ENCODE measurements at places on chromosomes 1 and 21. TPM values are rescaled to one million over a fixed set of nuclear protein-coding genes. Genes with fewer than 3 reads are reported as not detected.

The PADI2 gene
- 0.43 TPM for total RNA-seq

The PGBD5 gene
- not detected for total RNA-seq

The HPCAL4 gene
- total RNA-seq, result not detected

The LEMD1 gene
- total RNA-seq, result not detected

The MTOR gene
- total RNA-seq, result 47.5 TPM

The GPN2 gene
- 9.5 TPM for total RNA-seq

The VAV3 gene
- 0.43 TPM for total RNA-seq

The MMP23B gene
- total RNA-seq, result 11.0 TPM

The KIF2C gene
- total RNA-seq, result 26.8 TPM

The ZNF124 gene
- total RNA-seq, result 43.2 TPM

The FCRL4 gene
- not detected for total RNA-seq

The KLHDC8A gene
- total RNA-seq, result not detected

The ICOSLG gene
- total RNA-seq, result 0.64 TPM

The OR10Z1 gene
- not detected for total RNA-seq

The TRIM17 gene
- 0.43 TPM for total RNA-seq

The S100A14 gene
- not detected for total RNA-seq

The RHD gene
- not detected for total RNA-seq

The OPTC gene
- not detected for total RNA-seq

The CFHR1 gene
- not detected for total RNA-seq

The ZNF648 gene
- total RNA-seq, result not detected

The F11R gene
- 5.6 TPM for total RNA-seq

The THEM5 gene
- total RNA-seq, result not detected

The MMEL1 gene
- total RNA-seq, result under 0.01 TPM

The ATF3 gene
- total RNA-seq, result 12.9 TPM

The ARTN gene
- not detected for total RNA-seq

The GPR153 gene
- 5.2 TPM for total RNA-seq

The UBE2J2 gene
- total RNA-seq, result 49.9 TPM

The TSPEAR gene
- not detected for total RNA-seq

The CCDC181 gene
- total RNA-seq, result 0.86 TPM

The SLC37A1 gene
- total RNA-seq, result 0.97 TPM

The GPR25 gene
- total RNA-seq, result not detected

The TRAF3IP3 gene
- not detected for total RNA-seq

The RGS8 gene
- total RNA-seq, result not detected

Measured in fibroblast of villous mesenchyme (primary cell).